Vein endothelial cell (primary cell): ENCODE measurements at places on chromosomes 3 and 15. TPM values are rescaled to one million over a fixed set of nuclear protein-coding genes. Genes with fewer than 3 reads are reported as not detected.

NANOGP8 gene
- 0.38 TPM in 1 of 2 replicates, not detected in the other for total RNA-seq

GRM7 gene
- under 0.01 and 1.3 TPM in 2 replicates for total RNA-seq

ZNF774 gene
- total RNA-seq, result 0.98 and 1.4 TPM in 2 replicates

SLC22A14 gene
- total RNA-seq, result 0.10 TPM in 1 of 2 replicates, not detected in the other

ADAMTS7 gene
- total RNA-seq, result 40.9 and 43.8 TPM in 2 replicates

PLAAT1 gene
- 0.98 and 2.5 TPM in 2 replicates for total RNA-seq

NLGN1 gene
- total RNA-seq, result 11.4 and 23.0 TPM in 2 replicates

PROS1 gene
- total RNA-seq, result 9.1 and 12.6 TPM in 2 replicates

AQR gene
- total RNA-seq, result 30.4 and 43.9 TPM in 2 replicates

ZBTB47 gene
- 17.8 and 22.9 TPM in 2 replicates for total RNA-seq

TP63 gene
- not detected in 2 replicates for total RNA-seq

TAGLN3 gene
- total RNA-seq, result not detected in 2 replicates

ZNF501 gene
- total RNA-seq, result 4.6 and 6.5 TPM in 2 replicates

MKRN2 gene
- 41.3 and 41.8 TPM in 2 replicates for total RNA-seq

NDN gene
- 26.5 and 38.2 TPM in 2 replicates for total RNA-seq

LNP1 gene
- total RNA-seq, result 0.98 and 1.6 TPM in 2 replicates

LDHAL6B gene
- not detected in 2 replicates for total RNA-seq

ADIPOQ gene
- not detected in 2 replicates for total RNA-seq

PEX5L gene
- total RNA-seq, result under 0.01 TPM in 1 of 2 replicates, not detected in the other

SPTBN5 gene
- 3.9 and 15.2 TPM in 2 replicates for total RNA-seq

IGSF11 gene
- total RNA-seq, result 0.29 TPM in 1 of 2 replicates, not detected in the other

DPH6 gene
- total RNA-seq, result 6.9 and 12.3 TPM in 2 replicates

TEX55 gene
- total RNA-seq, result not detected in 2 replicates

AGBL1 gene
- under 0.01 TPM in 1 of 2 replicates, not detected in the other for total RNA-seq

FGD5 gene
- total RNA-seq, result 127 and 130 TPM in 2 replicates

CATSPER2 gene
- 0.48 and 1.6 TPM in 2 replicates for total RNA-seq

GCHFR gene
- total RNA-seq, result 14.7 and 18.3 TPM in 2 replicates

NR1I2 gene
- total RNA-seq, result 0.38 TPM in 1 of 2 replicates, not detected in the other

ACTC1 gene
- total RNA-seq, result not detected in 2 replicates

CTXN2 gene
- total RNA-seq, result not detected in 2 replicates

RPUSD3 gene
- total RNA-seq, result 24.4 and 30.1 TPM in 2 replicates

PARP15 gene
- total RNA-seq, result 0.98 and 1.3 TPM in 2 replicates

ITGB5 gene
- total RNA-seq, result 73.6 and 88.8 TPM in 2 replicates

GOLGA8Q gene
- 0.33 and 0.48 TPM in 2 replicates for total RNA-seq

CELF6 gene
- under 0.01 and 0.10 TPM in 2 replicates for total RNA-seq

KIF7 gene
- 3.9 and 4.2 TPM in 2 replicates for total RNA-seq

ADGRG7 gene
- total RNA-seq, result not detected in 2 replicates

MAGEL2 gene
- total RNA-seq, result 0.10 and 0.33 TPM in 2 replicates

FGF7 gene
- 0.19 and 0.98 TPM in 2 replicates for total RNA-seq

PRR20G gene
- not detected in 2 replicates for total RNA-seq

CCR2 gene
- total RNA-seq, result not detected in 2 replicates

NEIL1 gene
- 24.8 and 32.6 TPM in 2 replicates for total RNA-seq

SNX33 gene
- total RNA-seq, result 12.4 and 18.9 TPM in 2 replicates

NT5DC2 gene
- 67.3 and 112 TPM in 2 replicates for total RNA-seq

C2CD4B gene
- total RNA-seq, result 37.4 and 58.1 TPM in 2 replicates

WDR93 gene
- 0.10 TPM in 1 of 2 replicates, not detected in the other for total RNA-seq

FEZF2 gene
- not detected in 2 replicates for total RNA-seq
